DMS 273 treated with DMSO at 0.1 percent for 48 hours (cell line): ENCODE measurements at places on chromosomes 11 and 22.

DNA sequence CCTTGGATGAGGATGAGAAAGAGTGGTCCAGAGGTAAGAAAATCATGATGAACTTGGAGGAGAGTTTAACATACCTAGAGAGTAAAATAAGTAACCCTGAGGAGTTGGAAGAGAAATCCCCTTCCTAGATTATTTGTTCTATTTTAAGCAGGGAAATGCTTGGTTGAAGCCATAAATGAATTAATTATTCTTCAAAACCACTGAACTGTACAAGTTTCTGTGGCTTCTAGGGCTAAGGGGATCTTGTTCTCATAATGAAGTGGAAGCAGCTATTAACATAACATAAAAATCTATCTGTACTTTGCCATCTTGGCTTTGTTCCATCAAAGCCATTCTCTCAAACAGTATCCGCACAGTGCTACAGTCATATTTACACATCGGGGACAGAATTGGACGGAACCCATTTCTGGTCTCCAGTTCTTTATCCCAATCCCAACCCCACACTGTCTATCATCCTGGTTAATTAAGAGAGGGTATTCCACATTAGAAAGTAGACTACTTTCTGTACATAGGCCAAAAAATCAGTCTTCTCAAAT lies 14.5 kb upstream of the ARHGAP42 start:
- no peak for DNase-seq

GRCh38 chr11:17642980-17643379 lies 76.4 kb upstream of the MYOD1 start:
- no peak for DNase-seq

DNA sequence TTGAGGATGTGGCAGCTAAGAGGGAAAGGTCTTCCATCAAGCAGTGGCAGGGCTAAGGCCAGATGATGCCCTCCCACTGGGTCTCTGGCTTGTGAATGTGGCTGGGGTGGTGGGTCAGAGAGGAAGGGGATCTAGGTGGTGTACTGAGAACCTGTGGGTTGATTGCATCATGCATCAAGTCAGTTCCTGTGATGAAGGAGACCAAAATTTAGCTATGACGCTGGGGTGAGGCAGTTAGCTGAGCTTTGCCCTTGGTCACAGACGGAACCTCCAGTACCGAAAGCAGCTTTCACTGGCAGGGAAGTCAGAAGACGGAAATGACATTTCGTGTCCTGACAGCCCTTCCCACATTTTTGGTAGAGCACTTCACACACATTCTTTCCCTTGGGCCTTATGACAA lies 20.7 kb downstream of the ATG16L2 start:
- no peak for DNase-seq

GRCh38 chr22:41823797-41824196 lies 9.1 kb upstream of the SREBF2 start:
- no peak for DNase-seq

- no peak for DNase-seq
Measured at GRCh38 chr11:65651589-65652510, 10.9 kb downstream of the RELA start.

GRCh38 chr11:73034777-73035176 lies 107.3 kb downstream of the FCHSD2 start:
- DNase-seq = no peak

DNA sequence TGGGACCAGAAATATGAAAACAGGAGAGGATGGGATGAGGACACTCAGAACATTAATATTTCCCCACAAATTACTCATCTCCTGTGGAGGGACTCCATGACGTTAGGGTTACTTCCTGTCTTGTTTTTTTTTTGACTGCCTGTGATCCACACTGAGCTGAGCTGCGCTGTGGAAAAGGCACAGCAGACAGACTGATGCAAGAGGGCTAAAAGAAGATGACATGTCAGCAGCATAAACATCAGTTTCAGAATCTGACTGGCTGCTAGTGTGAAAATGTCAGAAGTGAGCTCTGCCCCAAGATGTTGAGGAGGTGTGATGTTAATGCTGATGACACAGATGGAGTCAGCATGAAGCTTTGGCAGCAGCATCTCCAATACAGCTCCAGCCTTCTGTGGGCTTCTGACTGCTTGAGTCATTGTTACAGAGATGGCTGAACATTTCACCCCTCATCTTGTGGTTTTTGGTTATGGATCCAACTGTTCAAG lies 286.8 kb downstream of the BLID start:
- DNase-seq = no peak

- no peak for DNase-seq
Measured at GRCh38 chr11:64762277-64762673, 2.5 kb upstream of the PYGM start.

- DNase-seq = no peak
Measured at GRCh38 chr11:44842220-44842619, 108.5 kb downstream of the TP53I11 start.

- no peak for DNase-seq
Measured at GRCh38 chr11:70091638-70092037, 13.5 kb downstream of the ANO1 start.

DNA sequence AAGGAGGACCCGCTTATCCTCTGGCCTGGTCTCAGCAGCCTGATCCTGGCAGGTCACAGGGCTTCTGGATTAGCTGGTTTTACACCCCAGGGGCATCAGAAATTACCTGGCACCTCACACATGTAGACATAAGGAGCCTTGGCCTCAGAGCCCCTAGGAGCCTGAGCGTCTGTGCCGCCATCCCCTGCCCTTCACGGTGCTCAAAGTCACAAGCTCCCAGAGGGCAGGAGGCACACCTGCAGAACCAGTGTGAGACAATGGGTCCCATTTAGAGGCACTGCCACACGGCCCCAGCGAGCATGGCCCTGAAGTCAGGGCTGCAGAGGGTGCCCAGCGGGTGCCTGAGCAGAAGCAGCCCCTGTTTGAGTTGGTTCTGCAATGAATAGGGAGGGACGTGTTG lies 3.9 kb downstream of the DGKZ start:
- DNase-seq = no peak

DNA sequence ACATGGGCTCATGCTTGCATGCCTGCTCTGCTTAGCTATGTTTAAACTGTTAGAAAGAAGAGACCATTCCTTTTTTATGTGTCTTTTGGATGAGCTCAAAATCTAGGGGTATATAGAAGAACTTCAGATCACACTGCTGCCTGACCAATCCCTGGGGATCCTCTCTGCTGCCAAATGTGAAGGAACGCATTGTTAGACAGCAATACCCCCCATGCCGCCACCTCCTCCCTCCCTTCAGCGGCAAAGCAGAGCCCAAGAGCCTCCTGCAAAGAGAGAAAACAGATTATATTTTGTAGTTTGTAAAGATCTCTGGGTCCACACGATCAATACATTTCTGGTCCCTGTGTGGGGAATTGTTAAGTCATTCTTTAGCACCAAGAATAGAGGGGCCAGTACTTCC lies 677.6 kb downstream of the NTM start:
- DNase-seq = no peak
